ENCODE measurements at places on chromosomes 1 and 21. TPM values are rescaled to one million over a fixed set of nuclear protein-coding genes. Genes with fewer than 3 reads are reported as not detected.
A peak's percentile ranks its signal among the peaks of the same experiment; 100 is the strongest.

DNA sequence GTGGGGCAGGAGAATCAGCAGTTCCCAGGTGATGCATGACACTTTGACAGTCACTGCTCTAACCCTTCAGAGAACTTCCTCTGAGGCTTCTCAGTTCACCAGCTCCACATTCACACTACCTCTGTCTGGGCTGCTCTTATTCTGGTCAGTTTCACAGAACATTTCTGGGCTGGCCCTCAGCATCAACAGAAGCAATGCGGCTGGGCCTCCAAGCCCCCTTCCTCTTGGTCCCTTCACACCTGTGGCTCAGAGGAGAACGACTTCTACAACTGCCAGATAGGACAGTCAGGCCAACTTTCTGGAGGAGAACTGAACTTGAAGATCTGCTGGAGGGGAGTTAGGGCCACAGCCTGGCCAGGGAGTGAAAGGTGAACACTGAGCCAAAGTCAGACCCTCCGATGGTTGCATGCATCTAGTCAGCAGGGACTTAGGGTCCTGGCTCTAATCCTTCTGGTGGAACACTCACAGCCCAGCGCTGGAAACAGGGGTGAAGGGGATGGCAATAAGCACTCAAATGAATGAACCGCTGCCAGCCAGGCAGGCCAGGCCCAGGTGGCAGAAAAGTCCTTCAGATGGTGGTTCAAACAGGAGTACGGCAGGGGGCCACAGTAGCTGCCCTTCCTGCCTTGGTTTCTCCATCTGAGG lies 274.1 kb downstream of the FOXD2 start:
- no peaks in the 10 kb centered on the region for H3K36me3 ChIP-seq
- no peak overlapping the region for H3K27ac ChIP-seq
- peaks cover 12% of the 10 kb centered on the region for H3K4me1 ChIP-seq
- DNase-seq: no peak

Gene SH3BGR
- total RNA-seq: 1.5 TPM

- peak overlapping the region; percentile 99 for H3K4me3 ChIP-seq
- peaks cover 28% of the 10 kb centered on the region for H3K36me3 ChIP-seq
- H3K27me3 ChIP-seq: peaks cover 11% of the 10 kb centered on the region
- H3K27ac ChIP-seq: no peak overlapping the region
- DNase-seq: no peak
Measured at GRCh38 chr1:145992502-145992936, 3.9 kb downstream of the TXNIP start.

GRCh38 chr1:119004129-119004527 lies 16.0 kb upstream of the TBX15 start:
- H3K4me1 ChIP-seq: peaks cover 4% of the 10 kb centered on the region
- H3K36me3 ChIP-seq: no peaks in the 10 kb centered on the region
- H3K27me3 ChIP-seq: peaks cover 41% of the 10 kb centered on the region
- no peak overlapping the region for H3K4me3 ChIP-seq

- peaks cover 6% of the 10 kb centered on the region for H3K27me3 ChIP-seq
- peaks cover 2% of the 10 kb centered on the region for H3K36me3 ChIP-seq
- H3K4me1 ChIP-seq: peaks cover 7% of the 10 kb centered on the region
- no peak overlapping the region for H3K27ac ChIP-seq
Measured at GRCh38 chr21:45990049-45990711, 8.6 kb downstream of the COL6A1 start.

Gene PADI2
- 0.74 TPM for total RNA-seq

Gene TAF1A
- 10.4 TPM for total RNA-seq

GRCh38 chr1:89489047-89489729 lies 35.4 kb upstream of the LRRC8B start:
- peaks cover 1% of the 10 kb centered on the region for H3K4me1 ChIP-seq
- peaks cover 3% of the 10 kb centered on the region for H3K27me3 ChIP-seq
- peaks cover 18% of the 10 kb centered on the region for H3K36me3 ChIP-seq
- H3K4me3 ChIP-seq: no peak overlapping the region

Gene CYP4A22
- total RNA-seq: 0.17 TPM

Measured in glutamatergic neuron (in vitro differentiated cells).